ENCODE measurements at places on chromosomes 11 and 22.
A peak's percentile ranks its signal among the peaks of the same experiment; 100 is the strongest.

- DNase-seq = no peak
Measured at GRCh38 chr11:9077164-9077563, 14.2 kb downstream of the SCUBE2 start.

GRCh38 chr11:54930930-54931329, 224.3 kb downstream of the OR4A5 start:
- no peak for DNase-seq

- DNase-seq = no peak
Measured at GRCh38 chr22:35733036-35733435, 15.4 kb downstream of the APOL5 start.

DNA sequence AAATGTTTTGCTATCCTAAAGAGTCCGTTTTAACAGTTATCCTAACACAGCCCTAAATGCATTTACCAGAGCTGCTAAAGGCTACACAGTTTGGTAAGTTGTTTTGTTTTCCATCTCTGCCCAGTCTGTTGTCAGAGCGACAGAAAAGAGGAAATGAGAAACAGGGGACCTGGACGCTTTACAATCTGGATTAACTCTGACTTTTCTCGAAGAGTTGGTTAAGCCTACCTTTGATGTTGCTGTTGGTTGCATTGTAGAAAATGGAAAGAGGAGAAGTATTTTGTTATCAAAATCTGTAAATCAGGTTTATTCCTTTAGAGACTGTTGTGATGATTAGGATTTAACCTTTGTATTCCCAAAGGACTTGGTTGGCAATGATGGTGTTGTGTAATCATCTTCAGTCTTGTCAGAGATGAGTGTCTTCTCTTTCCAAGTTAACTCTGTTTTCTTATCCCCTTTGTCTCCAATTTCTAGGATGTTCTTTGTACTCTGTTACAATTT, 481 bp downstream of the ANGPTL5 start:
- DNase-seq = no peak

GRCh38 chr11:27718863-27719545, 18.7 kb upstream of the BDNF start:
- no peak for DNase-seq

DNA sequence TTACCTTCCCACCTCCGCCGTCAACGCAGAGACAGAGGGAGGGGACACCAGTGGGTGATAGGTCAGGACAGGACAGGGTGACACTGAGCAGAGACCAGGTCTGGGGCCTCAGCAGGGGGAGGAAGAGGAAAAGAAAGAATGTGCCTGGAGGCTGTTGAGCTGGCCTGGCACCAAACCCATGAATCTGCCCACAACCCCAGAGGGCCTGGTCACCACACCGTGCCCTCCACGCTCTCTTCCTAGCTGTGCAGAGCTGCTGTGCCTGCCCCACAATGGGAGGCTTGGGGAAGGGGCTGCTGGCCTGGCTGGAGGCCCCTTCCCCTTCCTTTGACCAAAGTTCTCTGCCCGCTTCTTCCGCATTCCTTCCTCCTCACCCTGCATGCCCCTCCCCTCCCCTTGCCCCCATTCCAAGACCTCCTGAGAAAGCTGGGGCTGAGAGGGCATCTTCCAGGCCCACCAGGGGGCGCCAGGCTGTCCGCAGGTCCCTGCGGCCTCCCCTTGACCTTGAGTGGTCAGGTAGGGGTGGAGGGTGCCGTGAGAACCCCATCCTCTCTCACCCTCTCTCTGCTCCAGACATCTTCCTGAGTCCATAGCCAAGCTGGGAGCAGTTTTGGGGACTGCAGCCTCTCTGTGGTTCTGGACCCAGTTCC, 11.0 kb upstream of the CACNA1I start:
- no peak for DNase-seq

DNA sequence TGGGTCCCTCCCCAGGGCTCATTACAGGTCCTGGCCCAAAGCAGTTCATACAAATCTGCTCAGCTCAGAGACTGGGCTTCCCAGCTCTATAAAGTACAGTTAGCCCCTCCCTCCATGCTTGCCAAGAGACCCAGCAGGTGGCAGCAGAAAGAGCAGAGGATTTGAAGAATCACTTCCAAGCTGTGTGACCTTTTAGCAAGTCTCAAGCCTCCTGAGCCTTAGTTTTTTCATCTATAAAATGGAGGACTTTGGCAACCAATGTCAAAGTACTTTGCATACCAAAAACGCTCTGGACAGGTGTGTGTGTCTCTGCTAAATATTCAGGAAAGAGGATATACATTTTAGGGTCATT, 26.6 kb downstream of the RELT start:
- DNase-seq = no peak

- no peak for DNase-seq
Measured at GRCh38 chr22:47858773-47859306, 1096.4 kb downstream of the TBC1D22A start.

GRCh38 chr11:45412051-45412471, 125.9 kb upstream of the SYT13 start:
- no peak for DNase-seq

GRCh38 chr11:82867495-82868082, 32.6 kb downstream of the PRCP start:
- peak; percentile 65 for DNase-seq

DNA sequence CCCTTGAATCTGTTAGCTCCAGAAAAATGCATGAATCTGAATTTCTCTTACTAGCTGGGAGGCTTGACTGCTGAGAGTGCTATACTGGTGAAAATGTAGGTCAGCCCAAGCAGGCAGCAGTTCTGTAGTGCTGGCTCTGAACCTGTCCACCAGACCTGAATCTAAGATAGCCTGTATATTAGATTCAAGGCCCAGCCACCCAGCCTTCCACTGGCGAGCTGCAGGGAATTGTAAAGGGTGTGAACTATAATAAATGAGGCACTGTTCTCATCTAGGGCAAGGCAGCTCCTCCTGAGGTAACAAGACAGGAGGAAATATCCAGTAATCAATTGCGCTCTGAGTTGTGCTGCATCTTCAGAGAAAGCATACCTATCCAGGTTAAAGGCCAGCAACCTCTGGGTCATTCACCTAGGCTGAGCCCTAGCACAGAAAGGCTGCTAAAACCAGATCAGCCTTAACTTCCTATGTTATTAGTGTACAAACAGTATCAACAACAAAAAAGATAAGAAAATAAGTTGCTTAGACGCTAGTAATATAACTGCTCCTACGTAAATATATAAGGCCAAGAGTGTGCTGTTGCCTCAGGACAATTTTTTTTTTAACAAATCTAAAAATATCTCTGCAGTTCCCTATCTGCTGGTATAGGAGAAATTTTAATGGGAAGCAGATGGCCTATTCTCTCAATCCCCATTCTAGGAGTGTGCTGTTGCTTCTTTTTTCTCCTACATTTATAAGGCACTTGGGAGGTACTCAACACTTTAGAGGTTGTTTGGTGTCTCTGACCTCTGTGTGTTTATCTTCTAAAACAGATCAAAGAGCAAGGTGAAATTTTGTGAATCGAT, 63.0 kb downstream of the RELT start:
- no peak for DNase-seq

DNA sequence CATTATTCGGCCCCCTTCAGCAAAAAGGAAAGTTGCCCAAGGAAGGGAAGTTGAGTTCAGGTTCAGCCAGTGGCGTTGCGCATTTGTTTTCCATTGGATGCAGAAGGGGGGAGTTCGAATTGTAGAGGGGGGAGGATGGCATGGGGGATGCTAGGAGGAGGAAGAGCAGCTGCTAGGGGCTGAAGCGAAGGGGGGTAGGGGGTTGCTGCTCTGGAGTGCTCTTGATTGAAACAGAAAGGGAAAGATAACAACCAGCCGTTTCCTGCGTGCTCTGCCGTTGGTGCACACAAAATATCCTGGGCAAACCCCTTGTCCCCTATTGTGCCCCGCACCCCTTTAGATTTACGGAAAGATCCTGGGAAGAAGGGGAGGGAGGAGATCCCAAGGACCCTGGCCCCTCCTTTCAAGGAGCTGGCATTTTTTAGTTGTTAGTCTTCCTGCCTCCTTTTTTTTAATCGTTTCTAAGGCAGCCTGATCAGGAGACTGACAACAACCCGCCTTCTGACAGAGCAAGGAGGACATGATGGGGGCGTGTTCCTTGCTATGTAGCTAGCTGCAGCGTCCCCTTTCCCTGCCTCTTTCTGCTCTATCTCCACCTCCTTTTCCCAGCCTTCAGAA, 2.1 kb downstream of the KMT2A start:
- DNase-seq = peak; percentile 27

- DNase-seq = no peak
Measured at GRCh38 chr11:27350511-27350910, 12.5 kb downstream of the CCDC34 start.

- no peak for DNase-seq
Measured at GRCh38 chr22:47175151-47176025, 412.9 kb downstream of the TBC1D22A start.

GRCh38 chr22:21009638-21010425, 5.1 kb upstream of the P2RX6 start:
- DNase-seq = no peak

- no peak for DNase-seq
Measured at GRCh38 chr11:115348416-115348815, 155.8 kb downstream of the CADM1 start.

- DNase-seq = no peak
Measured at GRCh38 chr11:13256216-13256615, 21.4 kb upstream of the BMAL1 start.

DNA sequence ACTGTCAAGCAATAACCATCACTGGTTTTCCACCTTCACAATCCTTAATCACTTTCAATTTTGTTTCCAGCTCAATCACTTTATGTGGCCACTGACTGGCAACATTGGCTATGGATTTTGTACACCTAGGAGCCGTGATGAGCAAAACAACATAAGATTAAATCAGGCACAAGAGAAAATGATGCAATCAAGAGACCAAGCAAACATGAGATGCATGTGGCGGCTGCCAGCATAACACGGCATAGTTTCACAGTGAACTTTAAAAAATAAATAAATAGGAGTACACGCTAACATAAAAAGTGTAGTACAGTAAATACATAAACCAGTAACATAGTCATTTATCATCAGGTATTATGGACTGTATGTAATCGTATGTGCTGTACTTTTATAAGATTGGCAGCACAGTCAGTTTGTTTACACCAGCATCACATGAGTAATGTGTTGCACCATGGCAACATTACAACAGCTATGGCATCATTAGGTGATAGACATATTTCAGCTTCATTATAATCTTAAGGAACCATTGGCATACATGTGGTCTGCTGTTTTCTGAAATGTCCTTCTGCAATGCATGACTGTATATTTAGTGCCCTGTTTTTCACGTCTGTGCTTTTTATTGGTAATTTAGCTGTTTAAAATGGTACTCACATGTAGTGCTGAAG, 83.3 kb upstream of the PRDM11 start:
- DNase-seq = no peak

- DNase-seq = no peak
Measured at GRCh38 chr11:108933630-108934029, 268.8 kb downstream of the DDX10 start.

GRCh38 chr11:121070951-121071845, 29.8 kb upstream of the TECTA start:
- DNase-seq = no peak

Data from stimulated activated CD4-positive, alpha-beta T cell treated with anti-CD3 and anti-CD28 coated beads, Interleukin-2, amount 100 ng/mL, for 4 hours (primary cell).